Caki2 (cell line): ENCODE measurements at places on chromosomes 2 and 18.
A peak's percentile ranks its signal among the peaks of the same experiment; 100 is the strongest.

DNA sequence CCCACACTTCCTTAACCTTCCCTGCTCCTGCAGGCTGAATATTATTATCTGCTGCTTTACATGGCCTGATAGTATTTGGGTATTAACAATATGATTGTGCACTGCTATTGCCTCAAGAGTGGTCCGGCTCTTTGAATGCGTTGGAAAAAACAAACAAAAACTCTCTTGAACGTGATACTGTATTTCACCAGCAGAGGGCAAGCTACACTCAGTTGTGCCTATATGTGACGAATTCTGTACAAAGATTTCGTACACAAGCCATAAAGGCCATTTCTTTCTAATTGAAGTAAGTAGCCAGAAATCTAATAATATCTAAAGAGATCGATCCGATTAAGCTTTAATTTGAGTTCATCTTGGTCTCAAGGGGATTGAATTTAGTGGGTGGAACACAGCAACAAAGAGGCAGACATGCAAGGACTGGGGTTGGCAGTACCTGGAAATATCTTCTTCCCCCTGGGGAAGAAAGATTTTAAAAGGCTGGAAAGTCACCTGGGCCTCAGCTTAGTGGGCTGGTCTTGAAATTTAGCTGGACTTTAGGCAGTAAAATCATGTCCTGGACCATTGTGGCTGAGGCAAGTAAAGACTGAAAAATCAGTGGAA is 49.3 kb upstream of the RAB6D start:
- peak; percentile 49 for DNase-seq

DNA sequence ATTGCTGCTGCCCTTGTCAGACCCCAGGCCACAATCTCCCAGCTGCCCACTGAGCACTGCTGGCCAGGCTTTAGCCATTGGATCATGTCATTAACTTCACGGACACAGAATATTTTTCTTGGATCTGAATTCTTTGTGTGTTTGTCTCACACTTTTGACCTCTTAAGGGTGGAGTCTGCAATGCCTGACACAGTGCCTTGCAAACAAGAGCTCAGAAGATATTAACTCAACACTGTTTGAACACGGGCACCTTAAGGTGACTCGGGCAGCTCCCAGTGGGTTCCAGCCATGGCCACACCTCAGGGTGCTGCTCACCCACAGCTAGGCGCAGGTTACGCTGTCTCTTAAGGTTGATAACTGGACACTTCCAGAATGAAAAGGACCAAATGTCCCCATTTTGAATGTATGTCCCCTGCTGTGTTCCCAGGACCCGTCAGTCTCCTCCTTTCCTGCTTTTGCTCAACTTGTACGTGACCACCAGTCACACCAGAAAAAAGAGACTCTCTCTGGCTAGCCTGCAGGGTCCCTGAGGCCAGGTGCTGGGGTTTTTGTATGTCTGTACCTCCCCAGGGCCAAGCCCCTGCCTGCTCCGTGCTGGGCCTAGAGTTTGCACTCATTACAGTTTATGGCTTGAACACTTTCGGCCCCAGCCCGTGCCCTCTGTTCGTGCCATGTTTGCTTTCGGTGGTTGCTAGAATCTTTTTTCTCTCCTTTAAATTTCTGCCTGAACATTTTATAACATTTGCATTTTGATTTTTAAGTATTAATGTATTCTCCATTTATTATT is 33.4 kb upstream of the TMEM131 start:
- DNase-seq, result no peak

DNA sequence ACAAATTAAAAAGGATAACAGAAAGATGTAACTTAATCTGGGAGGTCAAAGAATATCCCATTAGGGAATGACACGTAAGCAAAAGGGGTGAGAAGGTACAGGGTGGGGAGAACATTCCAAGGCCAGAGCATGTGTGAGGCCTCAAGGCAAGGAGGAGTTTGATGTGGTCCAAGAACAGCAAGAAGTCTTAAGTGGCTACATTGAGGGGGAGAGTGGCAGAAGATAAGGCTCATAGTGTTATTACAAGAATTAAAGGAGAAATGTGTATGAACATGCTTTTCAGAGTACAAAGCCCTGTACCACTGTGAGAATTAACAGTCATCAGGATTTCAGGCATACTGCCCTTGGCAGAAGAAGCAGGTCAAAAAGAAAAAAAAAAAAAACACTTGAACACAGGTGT is 174.4 kb upstream of the ERBB4 start:
- DNase-seq, result no peak

GRCh38 chr18:47898696-47899095 is 31.8 kb downstream of the SMAD2 start:
- no peak for DNase-seq

DNA sequence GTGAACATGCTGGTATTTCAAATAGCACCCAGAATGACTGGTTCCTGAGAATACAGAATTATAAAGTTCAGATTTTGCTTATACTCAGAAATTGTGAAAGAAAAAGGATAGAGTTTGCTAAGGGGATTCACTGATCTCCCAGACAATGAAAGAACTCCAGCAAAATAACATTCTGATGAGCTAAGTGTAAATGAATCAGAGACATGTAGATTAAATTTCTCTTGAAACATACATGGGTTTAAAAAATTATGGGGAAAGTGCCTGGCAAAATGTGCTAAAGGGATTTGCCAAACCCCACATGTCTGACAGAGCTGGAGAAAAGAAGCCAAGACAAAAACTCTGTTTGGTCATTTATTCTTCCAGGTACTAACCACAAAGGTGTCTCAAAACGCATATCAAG is 116.3 kb downstream of the FTCDNL1 start:
- DNase-seq, result no peak
